ENCODE measurements at places on chromosomes 3 and 15.

DNA sequence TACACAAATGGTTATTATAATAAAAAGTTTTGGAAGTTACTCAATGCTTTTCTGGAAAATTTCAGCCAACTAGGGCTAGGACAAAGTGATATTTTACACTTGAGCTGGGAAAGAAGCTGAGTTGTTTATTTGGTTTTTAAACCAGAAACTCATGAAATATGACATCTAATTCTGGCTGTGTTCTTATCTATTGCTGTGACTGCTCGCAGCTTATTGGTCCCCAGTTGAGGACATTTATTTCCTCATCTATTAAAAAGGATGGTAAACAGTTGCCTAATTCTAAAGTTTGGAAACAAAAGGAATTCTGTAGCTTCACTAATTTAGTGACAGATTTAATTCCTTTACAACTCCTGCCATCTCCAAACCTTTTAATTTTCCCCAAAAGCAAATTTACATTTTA is 487.6 kb upstream of the IL12A start:
- no peak for DNase-seq

- no peak for DNase-seq
These were observed 5.8 kb upstream of the DUT start for GRCh38 chr15:48325400-48325799.

GRCh38 chr3:86228101-86228500 is 762.8 kb downstream of the VGLL3 start:
- no peak for DNase-seq

- no peak for DNase-seq
These were observed 165.3 kb upstream of the MCTP2 start for GRCh38 chr15:94066046-94066445.

DNA sequence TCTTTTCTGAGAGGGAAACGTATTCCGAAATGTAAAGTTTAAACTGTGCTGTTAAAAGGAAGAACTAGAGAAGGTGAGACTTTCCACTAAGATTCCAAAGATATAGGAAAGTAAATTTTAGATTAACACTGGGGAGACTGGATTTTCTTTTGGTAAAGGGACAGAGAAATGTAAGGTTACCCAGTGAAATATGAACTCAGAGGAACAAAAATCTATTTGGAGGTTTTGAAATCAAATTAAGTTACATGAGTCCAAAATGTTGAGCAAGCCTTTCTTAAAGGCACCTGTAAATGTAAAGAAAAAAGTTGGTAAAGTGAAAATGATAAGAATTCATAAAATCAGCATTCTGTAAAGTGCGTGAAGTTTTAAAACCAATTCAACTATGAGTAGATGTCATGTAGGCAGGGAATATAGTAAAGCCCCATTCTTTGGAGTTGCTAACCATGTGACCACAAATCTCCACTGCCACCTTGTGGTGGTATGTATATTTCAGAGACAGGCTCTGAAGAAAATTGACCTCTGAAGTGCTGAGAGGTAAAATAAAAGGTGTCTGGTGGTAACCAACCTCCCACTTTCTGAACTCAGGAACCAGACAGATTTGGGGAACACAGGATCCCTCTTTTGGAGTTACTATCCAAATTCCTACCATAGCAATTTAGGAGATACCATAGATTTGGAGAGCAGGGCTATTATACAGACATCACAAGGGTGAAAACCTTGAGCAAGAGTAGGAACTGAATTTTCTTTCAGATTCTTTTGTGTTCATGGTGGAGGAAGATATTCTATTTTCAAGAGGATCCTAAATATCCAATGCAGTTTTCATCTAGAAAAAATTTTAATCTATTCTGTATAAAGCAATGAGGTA is 215.3 kb downstream of the ROBO2 start:
- peak; percentile 29 for DNase-seq

DNA sequence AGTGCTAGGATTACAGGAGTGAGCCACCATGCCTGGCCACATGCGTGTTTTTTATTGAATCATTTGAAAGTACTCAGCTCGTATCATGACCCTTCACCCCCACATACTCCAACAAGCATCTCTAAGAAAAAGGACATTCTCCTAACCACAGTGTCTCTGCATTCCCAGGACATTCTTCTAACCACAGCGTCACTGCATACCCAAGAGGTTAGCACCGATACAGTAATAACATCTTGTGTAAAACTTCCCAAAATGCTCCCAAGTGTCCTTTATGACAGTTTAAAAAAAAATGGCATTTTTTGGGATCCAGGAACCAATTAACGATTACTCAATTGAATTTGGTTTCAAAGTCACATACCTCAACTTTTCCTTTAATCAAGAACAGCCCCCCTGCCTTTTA is 39.6 kb downstream of the FLNB start:
- no peak for DNase-seq

DNA sequence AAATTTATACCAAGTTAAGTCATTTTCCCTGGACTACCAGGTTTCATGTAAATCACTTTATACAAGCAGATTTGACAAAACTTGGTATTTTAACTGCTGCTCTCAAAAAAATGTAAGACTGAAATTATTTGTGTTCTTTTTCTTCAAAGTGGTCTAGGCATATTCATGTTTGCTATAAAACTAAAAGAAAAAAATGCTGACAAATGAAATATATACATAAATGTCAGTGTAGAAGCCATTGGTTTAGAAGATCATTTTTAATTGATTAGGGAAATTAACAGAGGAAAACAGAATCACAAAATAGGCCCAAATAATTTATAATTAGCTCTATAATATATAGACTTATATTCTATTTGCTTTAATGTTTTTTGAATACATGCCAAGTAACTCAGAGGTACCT is 523.2 kb downstream of the RBMS3 start:
- DNase-seq: no peak

DNA sequence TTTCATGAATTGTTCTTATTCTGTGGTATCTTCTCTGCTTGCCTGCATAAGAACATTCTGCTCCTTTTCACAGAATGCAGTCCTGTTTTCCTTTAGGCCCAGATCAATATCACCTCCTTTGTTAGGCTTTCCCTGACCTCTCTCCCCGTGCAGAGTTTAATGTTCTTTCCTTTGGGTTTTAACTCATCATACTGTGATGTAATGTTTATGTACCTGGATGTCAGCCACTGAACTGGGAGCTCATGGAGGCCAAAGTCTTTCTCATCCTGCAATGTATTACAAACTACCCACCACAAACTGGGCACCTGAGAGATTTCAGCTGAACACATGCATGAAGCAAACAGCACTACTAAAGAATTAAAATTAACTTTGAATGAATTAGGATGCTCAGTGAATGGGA is 192.8 kb upstream of the RORA start:
- no peak for DNase-seq

- DNase-seq: no peak
These were observed 15.8 kb upstream of the STIMATE start for GRCh38 chr3:52912885-52913731.

DNA sequence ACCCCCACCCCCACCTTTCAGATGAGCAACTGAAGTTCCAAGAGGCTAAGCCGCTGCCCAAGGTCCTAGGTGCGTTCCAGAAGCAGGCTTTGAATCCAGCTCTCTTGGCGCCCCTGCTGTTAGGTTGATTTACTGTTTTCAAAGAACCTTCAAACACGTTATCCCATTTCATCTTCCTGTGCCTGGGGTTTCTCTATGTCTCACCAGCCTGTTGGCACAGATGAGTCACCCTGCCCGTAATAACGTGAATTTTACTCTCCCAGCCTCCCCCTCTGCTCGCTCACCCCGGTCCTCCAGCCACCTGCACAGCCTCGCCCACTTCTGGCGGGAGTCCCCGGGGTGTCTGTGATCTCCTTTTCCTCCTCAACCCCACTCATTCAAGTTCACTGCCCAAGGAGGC is 13.0 kb upstream of the TSEN2 start:
- DNase-seq: no peak

Measured in hippocampal formation (tissue), 2 donors.